ENCODE measurements at places on chromosomes 7 and 10.

- no peak for DNase-seq
- no peak overlapping the region for H3K4me3 ChIP-seq
- no peaks in the 10 kb centered on the region for H3K27me3 ChIP-seq
- H3K36me3 ChIP-seq = no peaks in the 10 kb centered on the region
- no peak overlapping the region for H3K27ac ChIP-seq
Observed at GRCh38 chr10:34674176-34674575, 140.9 kb downstream of the PARD3 start.

DNA sequence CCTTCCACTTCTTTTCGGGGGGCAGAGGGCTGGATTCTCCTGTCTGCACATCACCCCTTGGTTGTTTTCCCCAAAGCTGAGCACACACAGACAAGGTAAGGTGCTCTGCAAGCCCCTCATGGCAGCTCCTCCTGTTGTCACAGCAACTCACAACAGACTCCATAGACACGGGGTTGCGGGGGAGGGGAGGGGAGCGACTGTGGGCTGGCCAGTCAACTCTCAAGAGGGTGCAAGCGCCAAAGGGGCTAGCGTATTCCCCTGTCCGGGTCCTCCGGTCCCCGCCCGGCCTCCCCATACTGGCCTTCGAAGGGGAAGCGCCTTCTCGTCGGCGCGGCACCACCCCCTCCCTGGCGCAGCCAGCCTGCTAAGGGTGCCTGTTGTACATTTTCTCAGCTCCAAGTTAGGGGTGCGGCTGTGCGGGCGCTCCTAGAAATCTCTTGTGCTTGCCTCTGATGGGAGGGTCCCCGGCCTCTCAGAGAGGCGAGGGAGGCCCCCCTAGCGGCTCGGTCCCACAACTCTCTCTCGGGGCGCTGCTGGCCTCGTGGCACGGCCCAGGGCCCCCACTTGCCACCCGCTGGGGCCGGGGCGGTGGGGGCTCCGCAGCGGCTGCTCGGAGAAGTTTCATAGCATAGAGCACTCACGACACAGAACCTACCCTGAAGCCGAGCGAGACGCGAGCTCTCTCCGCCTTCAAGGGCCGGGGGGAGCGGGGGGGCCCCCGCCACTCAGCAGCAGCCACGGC is 498 bp downstream of the RHOBTB1 start:
- H3K36me3 ChIP-seq = no peaks in the 10 kb centered on the region
- H3K4me3 ChIP-seq = peak overlapping the region; percentile 94
- peak overlapping the region; percentile 99 for H3K27ac ChIP-seq
- peak; percentile 71 for DNase-seq

DNA sequence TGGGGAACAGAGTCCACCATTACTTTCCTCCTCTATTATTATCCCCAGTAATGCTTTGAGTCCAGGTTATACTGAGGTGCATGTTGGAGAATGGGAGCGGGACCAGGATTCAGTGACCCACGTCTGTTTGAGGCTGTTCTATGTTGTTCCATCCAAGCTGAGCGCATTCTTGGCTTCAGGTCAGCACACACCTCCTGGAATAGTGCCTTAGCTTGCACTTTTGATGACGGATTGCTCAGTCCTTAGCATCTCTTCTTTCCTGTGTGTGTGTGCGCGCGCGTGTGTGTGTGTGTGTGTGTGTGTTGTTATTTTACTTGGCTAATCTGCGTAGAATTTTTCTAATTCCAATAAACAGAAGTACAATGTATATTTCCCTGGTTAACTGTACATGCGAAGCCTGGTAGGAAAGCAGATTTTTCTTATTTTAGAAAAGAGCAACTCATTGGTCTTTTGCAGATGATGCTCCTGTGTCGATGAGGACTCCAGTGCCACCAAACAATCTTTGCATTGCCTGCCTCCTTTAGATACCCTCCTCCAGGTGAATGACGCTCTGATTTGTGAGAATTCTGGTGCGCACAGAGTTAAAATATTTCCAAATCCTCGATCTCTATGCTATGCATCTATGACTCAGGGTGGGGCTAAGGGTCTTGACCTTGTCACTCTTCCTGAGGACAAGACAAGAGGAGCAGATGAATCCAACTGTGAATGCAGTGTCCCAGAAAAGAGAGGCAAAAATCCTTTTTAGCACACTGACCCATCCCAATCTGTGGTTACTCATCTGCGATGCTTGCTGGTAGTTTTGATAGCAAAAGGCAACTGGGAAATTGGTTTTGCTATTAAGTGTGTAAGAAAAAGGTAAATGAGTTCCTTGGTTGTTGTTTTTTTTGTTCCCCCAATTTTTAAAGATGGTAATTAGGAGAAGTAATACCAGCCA is 13.3 kb upstream of the CELF2 start:
- H3K27me3 ChIP-seq = no peaks in the 10 kb centered on the region
- no peaks in the 10 kb centered on the region for H3K36me3 ChIP-seq

DNA sequence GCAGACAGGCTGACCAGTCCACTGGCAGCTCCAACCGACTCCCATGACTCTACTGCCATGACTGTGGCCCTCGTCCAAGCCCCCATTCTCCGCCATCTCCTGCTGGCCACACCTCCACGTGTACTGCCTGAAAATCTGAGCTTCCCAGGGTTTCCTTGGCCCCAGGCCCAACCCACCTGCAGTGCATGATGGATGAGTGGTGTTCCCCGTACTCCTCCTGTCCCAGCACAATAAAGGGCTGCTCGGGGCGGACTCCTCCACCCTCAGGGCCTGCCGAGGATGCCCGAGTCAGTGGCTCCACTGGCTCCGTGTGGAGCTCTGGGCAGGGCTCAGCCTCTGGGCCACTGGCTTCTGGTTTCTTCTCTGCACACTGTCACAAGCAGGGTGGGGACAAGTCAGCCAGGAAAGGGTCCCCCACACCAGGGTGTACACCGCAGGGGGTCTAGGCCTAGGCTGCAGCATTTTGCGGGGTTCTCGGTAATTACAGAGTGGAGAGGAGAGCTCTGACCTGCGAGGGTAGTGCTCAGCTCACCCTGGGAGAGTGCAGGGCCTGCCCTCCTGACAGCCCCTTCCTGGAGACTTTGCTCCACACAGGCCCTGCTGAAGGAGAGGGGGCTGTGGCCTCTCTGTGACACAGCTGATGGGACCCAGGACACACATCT is 15.2 kb downstream of the WDR91 start:
- H3K27me3 ChIP-seq = no peaks in the 10 kb centered on the region
- H3K4me3 ChIP-seq = no peak overlapping the region

DNA sequence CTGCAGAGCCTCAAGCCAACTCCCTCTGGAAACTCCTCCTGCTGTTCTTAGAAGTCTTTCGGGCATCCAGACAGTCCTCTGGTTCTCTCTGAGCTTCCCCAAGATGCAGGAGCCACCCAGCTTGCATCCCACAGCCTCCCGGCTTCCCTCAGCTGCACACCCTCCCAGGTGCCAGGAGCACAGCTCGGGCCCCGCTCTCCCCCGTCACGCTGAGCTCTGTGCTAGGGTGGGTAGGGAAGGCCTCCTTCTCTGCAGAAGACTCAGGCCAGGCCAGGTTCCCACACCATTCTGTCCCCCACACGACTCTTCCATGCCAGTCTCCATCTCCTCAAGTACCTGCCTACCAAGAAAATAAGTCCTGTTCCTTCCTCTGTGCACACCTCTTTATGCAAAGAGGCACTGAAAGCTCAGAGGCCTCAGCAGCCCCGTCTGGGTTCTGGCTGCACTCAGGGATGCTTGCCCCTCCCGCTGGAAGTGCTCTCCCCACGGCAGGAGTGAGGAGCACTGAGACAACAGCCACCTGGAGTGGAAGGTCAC is 537.1 kb downstream of the PTPRN2 start:
- H3K27ac ChIP-seq = no peak overlapping the region
- H3K4me1 ChIP-seq = no peaks in the 10 kb centered on the region
- peaks cover 34% of the 10 kb centered on the region for H3K27me3 ChIP-seq
- DNase-seq = no peak

DNA sequence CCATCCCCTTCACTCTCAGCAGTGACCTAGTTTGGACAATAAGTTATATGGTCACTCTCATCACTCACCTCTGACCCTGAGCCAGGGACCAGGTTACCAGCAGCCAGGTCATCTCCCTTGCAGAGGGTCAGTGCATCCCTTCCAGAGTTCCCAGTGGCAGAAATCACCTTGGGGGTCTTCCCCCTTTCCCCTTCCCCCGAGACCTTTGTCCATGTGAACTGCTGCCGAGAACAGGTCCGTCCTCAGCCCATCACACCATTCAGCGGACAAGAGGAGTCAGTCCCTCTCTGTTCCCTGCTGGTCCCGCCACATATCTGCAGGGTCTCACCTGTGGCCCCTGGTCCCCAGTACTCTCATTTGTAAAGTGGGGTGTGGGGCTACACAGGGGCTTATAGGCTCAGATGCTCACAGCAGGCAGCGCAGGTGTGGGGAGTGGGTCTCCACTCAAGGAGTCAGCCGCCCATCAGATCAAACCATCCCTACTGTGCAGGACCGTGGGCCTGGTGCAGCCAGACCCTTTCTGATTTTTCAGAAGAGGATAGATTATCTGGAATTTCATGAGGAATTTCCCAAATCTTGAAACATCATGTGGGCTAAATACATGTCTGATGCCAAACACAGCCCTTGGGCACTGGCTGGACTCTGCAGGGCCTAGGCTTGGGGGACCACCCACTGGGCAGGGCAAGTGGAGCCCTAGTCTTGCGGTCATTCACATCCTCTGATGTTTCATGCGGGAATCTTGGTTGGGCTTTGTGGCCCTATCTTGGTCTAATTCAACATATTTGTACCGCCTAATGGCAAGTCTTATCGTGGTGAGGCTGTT is 6.5 kb downstream of the DEPP1 start:
- H3K36me3 ChIP-seq = peaks cover 56% of the 10 kb centered on the region
- H3K4me1 ChIP-seq = peaks cover 91% of the 10 kb centered on the region
- no peak overlapping the region for H3K4me3 ChIP-seq
- no peak for DNase-seq
- H3K27me3 ChIP-seq = no peaks in the 10 kb centered on the region

GRCh38 chr10:18240185-18240882 is 100.1 kb downstream of the CACNB2 start:
- H3K4me1 ChIP-seq = peaks cover 20% of the 10 kb centered on the region
- peak overlapping the region; percentile 72 for H3K27ac ChIP-seq
- no peak for DNase-seq

DNA sequence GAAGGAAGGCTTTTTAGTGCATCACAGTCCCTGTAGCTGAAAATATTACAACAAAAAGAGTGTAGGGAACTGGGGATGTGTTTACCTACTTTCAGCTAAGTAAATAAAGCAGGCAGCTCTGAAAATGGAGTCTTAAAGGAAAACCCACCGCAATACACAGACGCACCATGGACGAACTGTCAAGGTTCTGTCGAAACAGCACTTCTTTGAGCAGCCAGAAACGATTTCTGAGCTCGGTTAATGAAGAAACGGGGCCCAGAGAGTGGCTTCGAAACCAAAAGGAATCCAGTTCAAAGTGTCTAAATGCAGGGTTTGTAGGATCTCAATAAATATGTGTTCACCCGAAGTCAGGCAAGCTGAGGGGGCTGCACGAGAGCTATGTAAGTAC is 275.4 kb upstream of the NEBL start:
- peaks cover 25% of the 10 kb centered on the region for H3K4me1 ChIP-seq
- peaks cover 48% of the 10 kb centered on the region for H3K27me3 ChIP-seq
- DNase-seq = no peak
- no peak overlapping the region for H3K27ac ChIP-seq

GRCh38 chr10:62170732-62171131 is 97.9 kb downstream of the RTKN2 start:
- no peak overlapping the region for H3K27ac ChIP-seq
- no peaks in the 10 kb centered on the region for H3K27me3 ChIP-seq
- H3K4me3 ChIP-seq = no peak overlapping the region

GRCh38 chr7:149794661-149795060 is 21.3 kb upstream of the ZNF467 start:
- no peak for DNase-seq
- peaks cover 38% of the 10 kb centered on the region for H3K27me3 ChIP-seq
- no peak overlapping the region for H3K4me3 ChIP-seq
- peaks cover 6% of the 10 kb centered on the region for H3K4me1 ChIP-seq

GRCh38 chr7:1421020-1421790 is 38.1 kb downstream of the MICALL2 start:
- no peaks in the 10 kb centered on the region for H3K36me3 ChIP-seq
- H3K27me3 ChIP-seq = peaks cover 93% of the 10 kb centered on the region
- no peaks in the 10 kb centered on the region for H3K4me1 ChIP-seq
- no peak overlapping the region for H3K27ac ChIP-seq

DNA sequence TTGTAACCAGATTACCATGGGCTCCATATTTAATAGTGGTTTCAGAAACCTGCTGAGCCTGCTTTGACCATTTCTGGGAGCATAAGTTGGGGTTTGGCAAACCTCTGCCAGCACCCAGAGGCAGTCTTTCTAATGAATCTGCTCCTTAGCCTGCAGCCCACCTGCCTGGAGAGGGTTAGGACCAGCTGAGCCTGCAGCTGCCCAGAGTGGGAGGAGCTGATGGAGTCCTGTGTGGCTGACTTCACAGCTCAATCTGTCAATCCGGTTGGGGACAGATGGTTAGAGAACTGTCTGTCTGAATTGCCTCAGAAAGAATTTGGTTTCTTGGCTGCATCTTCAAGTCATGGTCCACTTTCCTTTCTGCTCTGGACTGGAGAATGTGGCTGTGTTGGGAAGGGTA is 444.6 kb downstream of the NRG3 start:
- H3K27me3 ChIP-seq = no peaks in the 10 kb centered on the region
- no peaks in the 10 kb centered on the region for H3K4me1 ChIP-seq
- H3K4me3 ChIP-seq = no peak overlapping the region
- no peaks in the 10 kb centered on the region for H3K36me3 ChIP-seq
- no peak overlapping the region for H3K27ac ChIP-seq

- H3K36me3 ChIP-seq = no peaks in the 10 kb centered on the region
- no peak for DNase-seq
- H3K4me3 ChIP-seq = no peak overlapping the region
- H3K27me3 ChIP-seq = no peaks in the 10 kb centered on the region
Observed at GRCh38 chr7:13407911-13408310, 581.6 kb downstream of the ETV1 start.

DNA sequence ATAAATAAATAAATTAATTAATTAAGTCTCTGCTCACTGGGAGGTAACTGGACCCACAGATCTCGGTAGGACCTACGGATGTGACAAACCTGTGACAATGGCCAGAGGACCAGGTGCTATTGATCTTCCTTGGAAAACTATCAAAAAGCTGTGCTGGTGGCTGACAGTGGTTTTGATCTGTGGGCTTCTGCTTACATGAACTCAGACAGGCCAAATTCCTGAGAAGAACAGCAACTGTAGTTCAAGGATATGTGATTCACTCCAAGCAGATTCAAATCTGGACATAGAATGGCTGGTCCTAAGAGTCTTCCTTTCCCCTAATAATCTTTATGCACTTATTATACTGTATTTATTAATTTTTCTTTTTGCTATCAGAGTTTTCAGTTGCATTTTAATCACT is 80.0 kb downstream of the ATXN7L1 start:
- no peak overlapping the region for H3K27ac ChIP-seq
- H3K27me3 ChIP-seq = no peaks in the 10 kb centered on the region
- H3K4me1 ChIP-seq = peaks cover 41% of the 10 kb centered on the region
- H3K36me3 ChIP-seq = no peaks in the 10 kb centered on the region
- DNase-seq = no peak
- no peak overlapping the region for H3K4me3 ChIP-seq

Data from left ventricle myocardium inferior (tissue), 1 donor.